ENCODE measurements at places on chromosomes 13 and 19.

- no peak for DNase-seq
Measured at GRCh38 chr19:18290302-18291018, 9.0 kb upstream of the JUND start.

- DNase-seq: no peak
Measured at GRCh38 chr13:99004978-99005377, 27.1 kb upstream of the DOCK9 start.

- peak; percentile 95 for DNase-seq
Measured at GRCh38 chr19:11374433-11375142, at the start of gene SWSAP1. Gene SWSAP1, plus strand, starts transcription at chr19:11374666. Its CDS starts 15 bp downstream, at chr19:11374681.

GRCh38 chr13:96490496-96490989 lies 400.6 kb downstream of the HS6ST3 start:
- DNase-seq: no peak

- peak; percentile 23 for DNase-seq
Measured at GRCh38 chr19:2983351-2984214, 6.2 kb downstream of the TLE6 start.

DNA sequence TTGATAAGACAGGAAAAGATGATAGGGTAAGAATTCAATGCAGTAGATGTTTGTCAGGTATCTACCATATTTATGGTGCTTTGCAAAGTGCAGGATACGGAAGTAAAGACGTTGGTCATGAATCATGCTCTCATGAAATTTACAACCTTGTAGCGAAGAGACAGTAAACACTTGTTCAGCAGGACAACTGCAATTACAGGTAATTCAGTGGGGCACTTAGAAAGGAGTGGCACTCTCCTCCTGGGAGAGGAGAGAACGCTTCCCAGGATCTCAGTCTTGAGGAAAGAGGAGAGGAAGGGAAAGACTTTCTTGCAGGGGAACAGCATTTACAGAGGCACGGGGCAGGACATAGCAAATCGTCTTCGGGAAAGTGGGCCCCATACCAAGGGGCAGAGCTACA lies 46.4 kb downstream of the SOX1 start:
- no peak for DNase-seq

- no peak for DNase-seq
Measured at GRCh38 chr13:30141775-30142485, 165.4 kb downstream of the KATNAL1 start.

DNA sequence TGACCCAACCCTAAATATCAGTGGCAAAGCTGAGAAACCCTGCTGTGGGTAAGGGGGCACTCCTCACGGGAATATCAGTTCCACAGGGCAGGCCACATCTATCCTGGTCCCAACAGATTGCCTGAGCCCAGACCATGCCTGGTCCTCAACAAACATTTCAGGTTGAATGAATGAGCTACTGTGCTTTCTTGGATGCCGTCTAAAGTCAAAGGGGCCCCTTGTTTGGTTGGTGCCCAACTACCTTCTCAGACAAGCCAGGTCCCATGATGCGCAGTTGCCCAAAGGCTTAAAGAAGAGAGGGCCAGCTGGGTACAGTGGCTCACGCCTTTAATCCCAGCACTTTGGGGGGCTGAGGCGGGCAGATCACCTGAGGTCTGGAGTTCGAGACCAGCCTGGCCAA lies 2.4 kb downstream of the DPP9 start:
- no peak for DNase-seq

DNA sequence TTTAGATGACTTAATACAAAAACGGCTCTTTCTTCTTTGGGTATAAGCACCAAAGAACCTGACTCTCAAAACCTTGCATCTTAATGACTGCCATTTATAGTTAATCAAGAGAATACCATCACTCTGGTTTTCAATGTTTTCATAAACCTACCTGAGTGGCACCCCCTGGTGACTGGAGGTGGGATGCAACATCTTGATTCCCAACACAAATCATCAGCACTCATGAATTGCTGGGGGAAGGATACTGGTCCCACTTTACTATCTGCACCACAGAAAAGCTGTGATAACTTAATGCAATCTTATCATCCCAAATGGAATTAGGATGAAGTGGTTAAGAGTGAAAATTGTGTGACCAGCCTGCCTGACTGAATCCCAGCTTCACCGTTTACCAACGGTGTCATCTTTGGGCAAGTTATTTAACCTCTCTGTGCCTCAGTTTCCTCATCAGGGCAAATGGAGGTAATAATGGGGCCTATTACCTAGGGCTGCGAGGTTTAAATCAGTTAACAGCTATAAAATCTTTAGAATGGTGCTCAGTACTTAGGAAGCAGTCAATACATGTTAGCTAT lies 366.4 kb downstream of the KLF12 start:
- DNase-seq: peak; percentile 1

DNA sequence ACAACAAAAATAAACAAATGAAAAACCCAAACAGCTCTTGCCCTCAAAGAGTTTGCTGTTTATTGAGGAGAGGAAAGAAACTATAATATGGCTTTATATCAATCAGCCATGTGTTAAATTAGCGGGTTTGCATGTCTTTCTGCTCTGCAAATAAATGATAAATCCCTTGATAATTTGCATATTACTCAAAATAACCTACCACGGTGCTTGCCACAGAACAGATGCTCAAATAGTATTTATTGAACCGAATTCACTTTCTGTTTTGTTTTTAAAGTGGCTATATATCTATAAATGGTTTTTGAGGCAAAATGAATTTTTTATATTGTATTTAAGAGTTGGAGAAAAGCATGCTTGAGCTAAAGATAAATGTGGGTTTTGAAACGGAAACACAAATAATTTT lies 428.1 kb downstream of the ITGBL1 start:
- DNase-seq: no peak

- no peak for DNase-seq
Measured at GRCh38 chr13:24632382-24633121, 47.7 kb upstream of the ATP12A start.
